ENCODE measurements at places on chromosomes 4 and X. TPM values are rescaled to one million over a fixed set of nuclear protein-coding genes. Genes with fewer than 3 reads are reported as not detected.

Gene CXCL11
- 1.2 TPM for total RNA-seq

Gene ADH7
- total RNA-seq, result not detected

Gene PTCHD1
- total RNA-seq, result not detected

DNA sequence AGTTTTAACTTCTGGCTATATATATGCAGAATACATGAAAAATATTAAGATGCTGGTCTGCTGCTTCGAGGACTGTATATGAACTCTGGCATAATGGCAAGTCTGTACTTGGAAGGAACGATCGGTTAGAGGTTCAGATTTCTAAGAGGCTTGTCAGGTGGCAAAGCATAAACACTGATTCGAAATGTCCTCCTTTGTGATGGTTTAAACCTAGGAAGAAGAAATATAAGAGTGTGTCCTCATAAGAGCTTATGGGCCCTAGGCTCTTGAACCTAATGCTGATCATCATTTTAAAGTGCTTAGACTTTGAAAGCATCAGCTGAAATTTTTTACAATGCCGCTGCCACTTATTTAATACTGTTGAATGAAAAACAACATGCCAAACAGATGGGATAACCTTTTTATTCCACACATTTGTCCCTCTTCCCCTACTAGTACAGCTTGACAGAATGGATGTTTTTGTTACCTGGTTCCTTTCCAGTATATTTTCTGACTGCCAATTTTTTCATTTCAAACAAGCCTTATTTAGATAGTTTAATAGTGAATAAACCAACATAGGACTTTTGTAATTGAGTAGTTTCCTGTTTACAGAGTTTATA, 8.8 kb downstream of the SPRY1 start:
- DNase-seq, result no peak

GRCh38 chr4:79338148-79338547, 12.3 kb upstream of the NAA11 start:
- no peak for DNase-seq

DNA sequence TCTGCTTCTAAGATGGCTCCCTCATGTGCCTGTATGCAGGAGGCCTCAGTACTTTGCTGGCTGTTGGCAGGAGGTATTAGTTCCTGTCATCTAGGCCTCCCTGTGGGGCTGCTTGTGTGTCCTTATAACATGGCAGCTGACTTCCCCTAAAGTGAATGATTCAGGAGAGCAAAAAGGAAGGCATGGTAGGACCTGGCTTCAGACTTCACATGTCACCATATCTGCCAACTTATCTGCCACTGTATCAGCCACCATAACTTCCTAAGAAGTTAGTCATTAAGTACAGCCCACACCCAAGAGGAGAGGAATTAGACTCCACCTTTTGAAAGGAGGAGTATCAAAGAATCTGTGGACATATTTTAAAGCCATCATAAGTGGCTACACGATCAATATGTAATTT, 122.5 kb downstream of the UCHL1 start:
- no peak for DNase-seq

DNA sequence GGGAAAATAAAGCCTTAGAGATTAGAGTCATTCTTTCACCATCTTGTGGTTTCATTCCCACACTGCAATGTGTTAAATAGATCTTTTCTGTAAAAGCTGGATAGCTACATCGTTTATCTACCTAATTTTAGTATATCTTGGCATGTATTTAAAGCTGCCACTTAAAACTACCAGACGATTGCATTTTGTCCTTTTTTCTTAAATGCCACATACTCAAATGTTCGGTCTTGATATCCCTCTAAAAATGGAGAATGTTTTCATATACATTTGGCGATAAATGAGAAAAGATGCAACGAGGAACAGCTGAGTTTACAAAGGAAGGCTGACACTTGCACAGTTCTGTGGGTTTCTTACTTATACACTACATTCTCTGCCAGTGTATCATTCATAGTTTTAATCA, 148.3 kb downstream of the CENPC start:
- DNase-seq, result no peak

GRCh38 chrX:28848707-28849106, 261.5 kb downstream of the IL1RAPL1 start:
- DNase-seq, result no peak

DNA sequence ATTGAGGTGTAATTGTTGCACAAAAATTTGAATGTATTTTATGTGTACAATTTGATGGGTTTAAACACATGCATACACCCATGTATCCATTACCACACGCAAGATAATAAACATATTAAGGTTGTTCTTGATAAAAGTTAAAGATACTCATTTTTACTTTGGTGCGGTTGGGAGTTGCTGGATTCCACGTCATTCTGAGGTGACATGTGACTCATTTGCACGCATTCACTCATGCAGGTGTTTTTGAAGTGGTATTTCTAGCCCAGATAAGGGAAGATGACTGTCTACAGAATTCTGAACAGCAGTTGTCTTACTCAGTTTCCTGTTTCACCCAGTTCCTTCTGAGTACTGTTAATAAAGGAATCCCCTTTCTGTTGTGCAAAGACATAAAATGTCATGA, 142.0 kb downstream of the RTL3 start:
- peak; percentile 21 for DNase-seq

- no peak for DNase-seq
Observed at GRCh38 chrX:129790146-129790545, 10.4 kb downstream of the SASH3 start.
